ENCODE measurements at places on chromosomes 1 and 21. TPM values are rescaled to one million over a fixed set of nuclear protein-coding genes. Genes with fewer than 3 reads are reported as not detected.

Gene ITLN2
- total RNA-seq = not detected

Gene SH2D1B
- total RNA-seq = not detected

Gene LCA5L
- 0.52 TPM for total RNA-seq

Gene OR6K3
- not detected for total RNA-seq

Gene BCL2L15
- total RNA-seq = under 0.01 TPM

Gene AMY1C
- total RNA-seq = not detected

Gene WDR64
- not detected for total RNA-seq

Gene BCAR3
- 24.9 TPM for total RNA-seq

Gene SLC1A7
- total RNA-seq = 2.4 TPM

Gene OR2T29
- not detected for total RNA-seq

Gene CNTN2
- total RNA-seq = not detected

Gene TNFSF4
- 1.3 TPM for total RNA-seq

Gene NGF
- 3.4 TPM for total RNA-seq

Gene TMEM269
- total RNA-seq = not detected

Gene CELA2B
- total RNA-seq = not detected

Gene KCNJ10
- not detected for total RNA-seq

Gene NFASC
- total RNA-seq = 0.77 TPM

Gene ANKRD34A
- 0.32 TPM for total RNA-seq

Gene LAMC2
- total RNA-seq = 8.5 TPM

Gene MCOLN3
- total RNA-seq = 6.9 TPM

Gene MFAP2
- total RNA-seq = 16.1 TPM

Gene CFAP45
- 1.0 TPM for total RNA-seq

Gene SYTL1
- 0.32 TPM for total RNA-seq
